NCI-H146 (cell line): ENCODE measurements at places on chromosomes 16 and 17.

- DNase-seq: no peak
Observed at GRCh38 chr16:808085-808386, 7.5 kb upstream of the GNG13 start.

- DNase-seq: no peak
Observed at GRCh38 chr17:51722994-51723393, 435.5 kb downstream of the CA10 start.

- DNase-seq: no peak
Observed at GRCh38 chr17:40526668-40527067, 25.2 kb upstream of the TNS4 start.

- DNase-seq: no peak
Observed at GRCh38 chr17:68297195-68297594, 5.9 kb downstream of the ARSG start.

DNA sequence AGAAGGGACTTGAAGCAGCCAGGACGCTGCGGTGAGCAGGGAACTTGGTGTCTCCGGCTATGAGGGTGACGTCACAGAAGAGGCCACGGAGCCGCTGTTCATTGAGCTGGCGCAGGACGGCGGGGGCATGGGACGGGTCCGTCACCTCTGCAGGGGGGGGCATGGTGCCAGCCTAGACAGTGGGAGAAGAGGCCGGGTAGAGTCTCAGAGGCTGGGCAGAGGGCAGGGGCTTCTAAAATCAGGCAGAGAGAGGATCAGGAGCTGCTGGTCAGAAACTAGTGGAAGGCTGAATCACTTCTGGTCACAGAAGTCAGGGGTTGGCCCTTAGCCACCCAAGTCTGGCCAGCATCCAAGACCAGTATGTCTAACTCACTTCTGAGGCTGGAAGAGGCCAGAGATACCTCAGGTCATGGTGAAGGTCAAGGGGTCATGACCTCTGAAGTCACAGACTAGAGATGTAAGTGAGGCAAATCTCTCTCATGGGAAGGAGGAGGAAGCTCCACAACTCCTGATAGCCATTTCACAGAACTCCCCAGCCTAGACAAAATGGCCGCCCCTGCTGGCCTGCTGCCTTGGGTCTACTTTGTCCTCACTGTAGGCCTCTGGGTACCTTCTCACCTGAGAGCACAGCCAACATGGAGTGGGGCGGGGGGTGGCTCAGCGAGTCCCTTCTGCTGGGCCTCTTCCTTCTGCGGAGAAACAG is 12.6 kb downstream of the ZBTB4 start:
- DNase-seq: no peak

GRCh38 chr16:49452578-49452977 is 79.0 kb downstream of the C16orf78 start:
- peak; percentile 64 for DNase-seq

DNA sequence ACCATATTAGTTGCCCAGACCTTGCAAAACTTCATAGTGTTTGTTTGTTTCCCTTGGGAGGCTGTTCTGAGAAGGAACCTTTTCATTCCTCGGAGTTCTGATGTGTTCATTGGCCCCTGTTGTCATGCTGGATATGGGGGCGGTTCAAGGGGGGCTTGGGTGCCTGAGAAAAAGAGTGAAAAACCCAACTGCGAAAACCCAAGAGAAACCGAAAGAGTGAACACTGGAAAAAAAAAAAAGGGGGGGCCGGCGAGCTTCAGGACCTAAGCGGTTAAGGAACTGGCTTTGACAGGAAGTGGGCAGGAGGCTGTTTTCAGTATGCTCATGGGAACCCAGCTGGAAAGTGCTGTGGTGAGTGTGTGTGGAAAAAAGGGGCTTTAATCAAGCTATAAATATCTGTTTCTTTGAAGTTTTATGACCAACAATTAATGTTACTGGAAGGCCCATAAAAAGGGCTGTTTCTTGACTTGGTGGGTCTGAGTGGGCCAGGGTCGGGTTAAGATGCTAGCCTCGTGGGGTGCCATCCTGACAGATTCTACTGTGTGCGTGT is 510.7 kb downstream of the MAF start:
- DNase-seq: no peak

GRCh38 chr17:71825687-71826086 is 295.1 kb upstream of the SOX9 start:
- DNase-seq: no peak

GRCh38 chr17:40666331-40666730 is 1.4 kb upstream of the KRT222 start:
- DNase-seq: no peak

GRCh38 chr17:58488428-58488890 is 251 bp upstream of the HSF5 start:
- no peak for DNase-seq

- no peak for DNase-seq
Observed at GRCh38 chr16:65010125-65010524, 111.7 kb downstream of the CDH11 start.

DNA sequence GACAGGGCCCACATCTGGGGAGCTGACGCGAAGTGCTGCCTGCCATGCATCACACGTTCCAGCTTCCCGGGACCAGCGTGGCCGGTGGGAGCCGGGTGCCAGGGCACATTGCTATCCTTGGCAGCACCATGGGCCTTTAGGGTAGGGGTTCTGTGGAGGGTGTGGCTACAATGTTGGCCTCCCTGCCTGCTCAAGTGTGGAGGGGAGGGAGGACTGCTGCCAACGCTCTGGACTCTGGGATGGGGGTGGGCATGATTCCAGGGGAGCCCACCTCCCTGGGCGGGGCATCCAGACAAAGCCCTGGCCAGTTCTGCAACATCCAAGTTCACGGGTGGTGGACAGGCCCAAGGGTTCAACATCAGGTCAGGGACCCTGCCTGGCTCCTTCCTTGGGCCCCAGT is 13.9 kb downstream of the GRB7 start:
- no peak for DNase-seq

GRCh38 chr16:10846213-10846998 is 27.8 kb upstream of the TVP23A start:
- DNase-seq: no peak

GRCh38 chr17:62871291-62871690 is 63.2 kb upstream of the MARCHF10 start:
- DNase-seq: no peak

DNA sequence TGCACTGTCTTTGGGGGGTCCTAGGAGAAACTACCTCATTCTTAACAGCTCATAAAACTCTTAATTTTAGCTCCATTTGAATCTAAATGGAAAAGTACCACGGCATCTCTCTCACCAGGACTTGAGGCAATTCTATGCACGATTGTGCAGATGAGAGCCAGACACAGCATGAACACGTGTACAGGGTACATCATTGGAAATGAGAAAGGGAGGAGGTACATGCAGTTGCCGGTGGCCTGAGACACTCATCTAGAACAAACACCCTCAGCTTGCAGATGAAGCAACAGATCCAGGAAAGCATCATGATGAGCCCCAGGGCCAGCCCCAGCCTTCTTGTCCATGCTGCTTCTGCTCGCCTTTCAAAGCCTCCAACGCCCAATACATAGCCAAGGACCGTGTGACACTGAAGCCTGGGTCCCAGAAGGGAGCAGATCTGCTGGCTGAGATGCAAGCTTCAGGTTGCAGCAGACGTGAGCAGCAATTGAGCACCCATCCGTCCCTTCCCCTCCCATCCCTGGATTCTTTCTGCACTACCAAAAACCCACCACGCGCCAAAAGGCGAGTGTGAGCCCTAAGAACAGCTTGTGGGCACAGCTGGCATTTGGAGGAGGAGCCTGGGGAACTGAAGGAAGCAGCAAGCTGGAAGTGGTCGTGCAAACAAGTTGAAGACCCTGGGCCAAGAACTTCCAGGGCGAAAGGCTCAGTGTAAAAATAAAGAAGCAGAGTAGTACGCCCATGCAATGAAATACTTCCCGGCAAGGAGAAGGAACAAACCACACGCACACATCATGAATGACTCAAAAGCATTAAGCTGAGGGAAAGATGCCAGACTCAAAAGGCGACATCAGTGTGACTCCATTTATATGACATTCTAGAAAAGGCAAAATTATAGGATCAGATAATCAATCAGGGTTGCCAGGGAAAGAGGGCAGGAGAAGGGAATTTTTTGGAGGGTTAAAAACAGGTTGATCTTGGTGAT is 7.3 kb upstream of the RCVRN start:
- no peak for DNase-seq

DNA sequence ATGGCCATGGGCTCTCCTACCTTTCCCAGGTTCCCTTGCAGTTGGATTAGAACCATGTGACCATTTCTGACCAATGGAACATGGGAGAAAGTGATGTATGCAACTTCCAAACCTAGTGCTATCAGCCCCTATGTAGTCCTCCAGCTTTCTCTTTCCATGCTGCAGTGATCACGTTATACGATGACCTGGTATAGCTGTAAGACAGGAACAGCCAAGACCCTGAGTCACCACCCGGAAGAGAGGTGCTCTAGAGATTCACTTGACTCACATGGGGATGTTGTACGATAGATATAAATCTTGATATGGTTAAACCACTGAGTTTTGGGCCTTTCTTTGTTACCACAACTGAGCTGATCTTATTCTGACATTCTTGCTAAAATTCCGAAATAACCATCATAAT is 65.1 kb downstream of the NOG start:
- DNase-seq: no peak

DNA sequence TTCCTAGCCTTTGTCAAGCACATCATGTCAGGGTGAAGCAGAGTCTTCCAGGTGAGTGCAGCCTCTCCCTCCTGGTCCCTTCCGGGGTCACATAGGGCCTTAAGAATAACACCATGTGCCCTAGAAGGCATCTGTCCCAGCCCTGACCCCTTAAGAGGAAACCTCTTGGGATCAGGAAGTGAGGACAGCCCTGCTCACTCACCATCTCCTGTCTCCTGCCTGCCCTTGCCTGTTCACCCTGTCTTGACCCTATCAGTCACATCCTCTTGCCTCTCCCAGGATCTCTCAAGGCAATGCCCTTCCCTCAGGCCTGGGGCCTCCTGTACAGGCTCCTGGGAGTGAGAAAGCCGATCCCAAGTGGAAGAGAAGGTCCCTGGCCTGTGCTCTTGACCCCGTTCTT is 13.9 kb downstream of the MYL4 start:
- DNase-seq: no peak

GRCh38 chr17:13199425-13199824 is 181.6 kb upstream of the ELAC2 start:
- no peak for DNase-seq

- no peak for DNase-seq
Observed at GRCh38 chr17:50631908-50632571, 2.6 kb upstream of the ABCC3 start.

DNA sequence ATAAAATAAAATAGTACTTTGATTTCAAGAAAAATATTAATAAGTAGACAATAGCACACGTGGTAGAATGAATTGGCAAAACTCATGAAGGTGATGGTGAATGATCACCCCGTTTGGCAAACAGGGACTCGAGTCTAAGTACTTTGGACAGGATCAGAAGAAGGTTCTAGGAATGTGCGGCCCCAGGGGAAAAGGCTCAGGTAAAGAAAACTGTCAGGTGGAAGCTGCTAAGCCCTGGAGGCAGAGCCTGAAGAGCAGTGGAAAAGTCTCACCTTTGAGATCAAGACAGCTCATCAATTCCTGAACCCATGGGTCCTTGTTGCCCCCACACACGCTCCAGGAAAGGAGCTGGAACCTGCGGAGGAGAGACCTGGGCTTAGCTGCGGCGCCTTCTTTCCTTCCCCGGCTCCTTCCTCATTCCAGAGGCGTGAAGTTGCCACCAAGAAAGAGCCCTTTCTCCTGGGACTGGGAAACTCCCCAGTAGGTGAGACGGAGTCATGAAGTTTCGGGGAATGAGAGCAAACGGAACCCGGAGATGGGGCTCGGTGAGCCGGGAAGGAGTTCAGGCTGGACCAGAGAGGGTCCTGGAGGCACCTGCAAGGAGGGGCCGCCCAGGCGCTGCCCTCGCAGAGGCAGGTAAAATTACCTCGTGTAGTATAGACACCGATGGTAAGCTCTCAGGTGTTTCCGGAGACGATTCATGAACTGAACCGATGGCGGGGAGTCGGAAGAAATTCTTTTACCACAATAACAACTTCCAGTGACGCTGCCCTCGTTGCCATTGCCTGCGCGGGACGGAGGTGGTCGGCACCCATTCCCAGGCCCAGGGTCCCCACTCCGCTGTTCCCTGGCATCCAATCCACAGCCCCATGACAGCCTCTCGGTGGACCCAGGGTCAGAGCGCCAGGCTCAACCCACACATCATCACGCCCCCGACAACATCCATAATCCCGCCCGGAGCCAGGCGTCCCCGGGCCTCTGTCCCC is 1.2 kb upstream of the ZMYND15 start:
- no peak for DNase-seq

DNA sequence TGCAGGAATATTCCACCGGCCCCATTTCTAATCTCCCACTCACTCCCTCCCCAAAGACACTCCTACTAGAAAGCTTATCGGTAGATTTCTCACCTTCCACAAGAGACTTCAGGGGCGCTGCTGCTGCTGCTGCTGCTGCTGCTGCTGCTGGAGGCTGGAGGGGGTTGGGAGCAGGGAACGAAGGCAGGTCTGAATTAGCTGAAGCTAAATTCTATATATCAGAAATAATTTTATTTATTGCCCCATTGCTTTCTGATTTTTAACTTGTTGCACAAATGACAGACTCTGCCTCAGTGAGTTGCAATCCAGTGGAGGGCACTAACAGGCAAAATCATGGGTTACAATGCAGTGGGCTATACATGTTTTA is 25.8 kb upstream of the HLF start:
- peak; percentile 39 for DNase-seq

- no peak for DNase-seq
Observed at GRCh38 chr17:56761387-56761786, 72.3 kb downstream of the C17orf67 start.

DNA sequence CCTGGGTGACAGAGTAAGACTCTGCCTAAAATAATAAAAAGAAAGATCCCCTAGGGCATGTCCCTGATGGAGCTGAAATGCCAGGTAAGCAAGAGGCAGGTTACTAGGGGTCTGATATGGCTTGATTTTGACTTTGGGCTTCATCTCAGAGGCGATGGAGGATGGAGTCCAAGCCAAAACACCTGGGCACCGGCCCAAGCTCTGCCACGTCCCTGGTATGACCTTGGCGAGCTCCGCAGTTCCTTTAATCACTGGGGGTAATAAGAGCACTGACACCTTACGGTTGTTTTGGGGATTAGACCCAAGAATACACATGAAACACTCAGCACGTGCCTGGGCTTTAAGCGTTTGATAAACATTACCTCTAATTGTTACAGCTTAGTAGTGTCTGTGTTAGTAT is 350.8 kb upstream of the HSBP1 start:
- DNase-seq: no peak

GRCh38 chr16:50606431-50607050 is 58.3 kb downstream of the NKD1 start:
- DNase-seq: peak; percentile 5

DNA sequence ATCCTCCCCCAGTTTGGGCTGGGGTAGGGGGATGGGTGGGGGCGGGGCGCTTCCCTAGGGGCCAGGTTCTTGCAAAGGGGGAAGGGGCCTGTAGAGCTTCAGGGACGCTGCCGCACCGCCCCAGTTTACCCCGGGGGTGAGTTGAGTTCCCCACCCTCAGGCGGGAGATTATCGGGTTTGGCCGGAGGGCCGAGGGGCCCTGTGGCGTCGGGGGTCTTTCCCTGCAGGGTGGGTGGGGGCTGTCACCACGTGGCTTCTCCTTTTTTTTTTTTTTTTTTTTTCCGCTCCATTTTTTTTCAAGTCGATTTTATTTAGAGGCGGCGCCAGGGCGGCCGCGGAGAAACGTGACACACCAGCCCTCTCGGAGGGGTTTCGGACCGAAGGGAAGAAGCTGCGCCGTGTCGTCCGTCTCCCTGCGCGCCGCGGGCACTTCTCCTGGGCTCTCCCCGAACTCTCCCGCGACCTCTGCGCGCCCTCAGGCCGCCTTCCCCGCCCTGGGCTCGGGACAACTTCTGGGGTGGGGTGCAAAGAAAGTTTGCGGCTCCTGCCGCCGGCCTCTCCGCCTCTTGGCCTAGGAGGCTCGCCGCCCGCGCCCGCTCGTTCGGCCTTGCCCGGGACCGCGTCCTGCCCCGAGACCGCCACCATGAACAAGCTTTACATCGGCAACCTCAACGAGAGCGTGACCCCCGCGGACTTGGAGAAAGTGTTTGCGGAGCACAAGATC is at the start of gene IGF2BP1:
TSS of gene IGF2BP1 (plus strand) at position 283 of the 724 bp plus-strand sequence. CDS start at position 644, 361 bp downstream.
- no peak for DNase-seq
